ENCODE measurements at places on chromosomes 2 and 18. TPM values are rescaled to one million over a fixed set of nuclear protein-coding genes. Genes with fewer than 3 reads are reported as not detected.

DNA sequence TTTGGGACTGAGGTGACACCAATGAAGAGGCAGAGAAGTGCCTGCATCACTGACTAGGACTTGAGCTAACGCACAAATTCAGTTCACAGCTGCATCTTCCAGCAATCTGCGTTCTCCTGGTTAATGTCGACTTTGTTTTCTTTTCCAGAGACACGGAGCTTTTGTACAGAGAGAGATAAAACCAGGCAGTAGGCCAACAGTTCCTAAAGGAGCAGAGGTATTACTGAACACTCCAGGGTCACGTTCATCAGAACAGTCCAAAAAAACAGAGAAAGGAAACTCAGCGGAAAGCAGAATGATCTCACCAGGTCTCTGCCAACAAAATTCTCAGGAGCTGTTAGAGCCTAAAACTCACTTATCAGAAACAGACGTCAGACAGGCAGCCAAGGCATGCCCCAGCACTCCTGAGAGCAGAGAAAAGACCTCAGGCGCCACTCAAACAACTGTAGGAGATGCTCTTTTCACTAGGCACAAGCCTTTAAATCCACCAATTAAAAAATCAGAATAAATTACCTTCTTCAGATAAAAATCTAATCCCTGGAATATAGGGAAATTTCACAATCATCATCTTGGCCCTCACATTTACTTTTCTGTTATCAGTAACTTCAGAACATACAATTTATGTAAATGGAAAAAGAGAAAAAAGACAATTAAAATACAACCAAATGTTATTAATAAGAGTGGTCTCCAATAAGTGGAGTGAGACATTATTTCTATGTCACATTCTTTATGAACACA lies 95.9 kb upstream of the SPTBN1 start:
- DNase-seq, result no peak

- no peak for DNase-seq
Observed at GRCh38 chr2:171419333-171419732, 14.5 kb downstream of the METTL8 start.

DNA sequence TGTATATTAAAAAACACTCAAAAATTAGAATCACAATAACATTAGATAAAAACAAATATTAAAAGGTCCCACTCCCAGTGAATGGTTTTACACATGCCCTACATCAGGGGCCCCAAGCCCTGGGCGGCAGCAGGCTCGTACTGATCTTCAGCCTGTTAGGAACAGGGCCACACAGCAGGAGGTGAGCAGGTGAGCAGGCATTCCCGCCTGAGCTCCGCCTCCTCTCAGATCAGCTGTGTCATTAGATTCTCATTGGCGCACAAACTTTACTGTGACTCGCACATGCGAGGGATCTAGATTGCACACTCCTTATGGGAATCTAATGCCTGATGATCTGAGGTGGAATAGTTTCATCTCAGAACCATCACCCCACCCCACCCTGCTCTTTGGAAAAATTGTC lies 74.2 kb downstream of the MBD2 start:
- DNase-seq, result peak; percentile 57

- DNase-seq, result no peak
Observed at GRCh38 chr2:68772109-68772508, 37.5 kb downstream of the ARHGAP25 start.

DNA sequence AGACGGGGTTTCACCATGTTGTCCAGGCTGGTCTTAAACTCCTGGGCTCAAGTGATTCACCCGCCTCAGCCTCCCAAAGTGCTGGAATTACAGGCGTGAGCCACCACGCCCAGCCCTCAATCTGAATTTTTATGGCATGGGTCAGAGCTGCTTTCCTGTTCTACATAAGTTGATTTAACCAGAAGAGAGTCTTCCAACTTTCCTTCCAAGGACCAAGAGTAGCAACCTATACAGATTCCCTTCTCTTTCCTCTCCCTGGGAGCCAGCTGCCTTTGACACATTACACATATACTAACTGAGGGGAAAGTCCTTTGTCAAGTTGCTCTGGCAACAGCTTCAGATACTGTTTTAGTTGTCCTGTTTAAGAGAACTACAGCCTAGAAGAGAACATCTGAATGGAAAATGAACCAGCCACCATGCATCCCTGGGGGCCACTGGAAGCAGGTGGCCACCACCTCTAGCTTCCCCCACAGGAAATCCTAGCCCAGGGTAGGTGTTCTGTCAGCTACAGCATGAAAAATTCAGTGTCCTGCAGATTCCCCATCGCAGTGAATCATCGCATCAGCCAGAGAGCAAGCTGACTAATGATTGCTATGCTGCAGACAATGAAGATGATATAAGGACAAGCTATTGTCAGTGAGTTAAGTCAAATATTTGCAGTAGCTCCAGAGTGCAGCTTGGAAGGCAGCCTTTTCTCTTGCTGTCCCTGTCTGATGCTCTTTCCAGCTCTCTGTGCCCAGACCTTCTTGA lies 62.9 kb downstream of the POMC start:
- no peak for DNase-seq

GRCh38 chr2:10597956-10598355 lies 91.8 kb downstream of the NOL10 start:
- no peak for DNase-seq

- DNase-seq, result no peak
Observed at GRCh38 chr18:33652635-33653034, 74.6 kb downstream of the ASXL3 start.

DNA sequence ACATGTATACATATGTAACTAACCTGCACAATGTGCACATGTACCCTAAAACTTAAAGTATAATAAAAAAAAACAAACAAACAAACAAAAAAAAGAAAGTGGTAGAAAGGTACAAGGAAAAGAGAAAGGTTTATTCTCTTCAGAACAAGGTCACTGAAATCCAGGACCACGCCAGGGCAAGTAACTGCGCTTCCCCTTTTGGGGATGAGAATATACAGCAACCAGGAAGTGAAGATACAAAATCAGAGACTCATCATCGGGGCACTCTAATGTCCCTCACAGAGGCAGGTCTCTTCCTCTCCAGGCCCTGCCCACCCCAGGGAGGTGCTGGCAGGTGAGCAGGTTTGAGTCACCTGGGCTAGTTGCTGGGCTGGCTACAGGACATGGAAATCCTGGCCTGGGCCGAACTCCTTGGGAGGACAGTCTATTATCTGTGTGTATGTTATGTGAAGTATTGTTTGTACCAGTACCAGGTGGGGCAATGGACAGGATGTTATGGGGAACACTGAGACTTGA lies 100.4 kb upstream of the GPR45 start:
- DNase-seq, result no peak

- DNase-seq, result no peak
Observed at GRCh38 chr18:75198036-75198435, 10.9 kb downstream of the PTGR3 start.

CPS1 gene
- total RNA-seq, result 12.4 TPM

DNA sequence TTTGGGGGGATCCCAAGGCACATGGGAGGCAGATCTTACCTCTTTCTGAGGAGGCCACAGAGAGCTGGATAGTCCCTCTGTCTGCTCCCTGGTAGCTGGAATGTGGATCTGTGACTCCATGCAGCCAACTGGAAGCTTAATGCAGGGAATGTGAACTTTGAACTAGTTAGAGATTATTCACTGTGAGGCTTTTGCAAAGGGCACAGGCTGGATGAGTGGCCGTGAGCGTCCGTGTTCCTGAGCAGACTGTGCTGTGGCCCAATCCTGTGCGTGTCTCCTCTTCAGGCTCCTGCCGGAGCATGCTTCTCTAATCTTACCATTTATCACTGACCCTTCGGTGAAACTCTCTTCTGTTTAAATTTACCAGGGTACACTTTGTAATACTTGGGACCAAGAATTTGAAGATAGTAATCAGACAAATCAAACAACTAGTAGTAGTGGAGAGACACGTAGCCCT lies 187.6 kb downstream of the PTPRM start:
- no peak for DNase-seq

GRCh38 chr18:22560275-22560610 lies 142.5 kb upstream of the CTAGE1 start:
- DNase-seq, result no peak

ARHGEF4 gene
- total RNA-seq, result 12.6 TPM

GRCh38 chr2:128288781-128289180 lies 29.9 kb downstream of the HS6ST1 start:
- DNase-seq, result no peak

- peak; percentile 39 for DNase-seq
Observed at GRCh38 chr2:104746299-104746698, 107.6 kb upstream of the POU3F3 start.

PARD6G gene
- total RNA-seq, result 12.0 TPM

DNA sequence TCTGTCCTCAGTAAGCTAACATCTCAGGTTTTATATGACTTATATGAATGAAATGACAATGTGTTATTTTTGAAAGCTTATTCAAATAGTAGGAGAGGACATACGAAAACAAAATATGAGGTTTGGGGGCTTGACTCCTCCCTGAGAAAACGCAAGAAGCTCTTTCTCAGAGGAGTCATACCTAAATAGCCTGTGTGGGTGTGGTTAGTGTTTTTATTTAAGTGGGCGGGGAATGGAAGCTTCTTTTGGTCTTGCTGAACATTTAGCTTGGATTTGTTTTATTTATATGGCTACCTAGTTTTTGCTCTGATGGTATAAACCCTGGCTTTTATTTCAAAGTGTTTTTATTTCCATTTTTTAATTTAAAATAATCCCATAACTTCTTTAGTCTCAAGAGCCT lies 72.1 kb upstream of the DSG1 start:
- DNase-seq, result no peak

TGIF1 gene
- total RNA-seq, result 261 TPM

DNA sequence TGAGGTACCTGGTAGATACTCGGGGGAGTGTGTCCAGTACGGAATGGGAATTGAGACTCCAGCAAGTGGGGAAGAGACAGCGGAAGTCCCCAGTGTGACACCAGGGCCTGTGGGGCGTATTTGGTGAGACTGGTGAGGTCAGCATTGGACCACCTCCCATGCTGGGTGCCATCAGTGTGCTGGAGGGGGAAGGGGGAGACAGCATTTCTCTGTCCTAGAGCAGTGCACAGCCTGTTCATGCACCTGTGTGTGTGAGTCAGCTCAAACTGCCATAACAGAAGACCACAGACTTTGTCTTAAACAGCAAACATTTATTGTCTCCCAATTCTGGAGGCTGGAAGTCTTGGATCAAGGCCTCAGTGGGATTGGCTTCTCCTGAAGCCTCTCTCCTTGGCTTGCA lies 301.8 kb downstream of the GBX2 start:
- DNase-seq, result no peak

DNA sequence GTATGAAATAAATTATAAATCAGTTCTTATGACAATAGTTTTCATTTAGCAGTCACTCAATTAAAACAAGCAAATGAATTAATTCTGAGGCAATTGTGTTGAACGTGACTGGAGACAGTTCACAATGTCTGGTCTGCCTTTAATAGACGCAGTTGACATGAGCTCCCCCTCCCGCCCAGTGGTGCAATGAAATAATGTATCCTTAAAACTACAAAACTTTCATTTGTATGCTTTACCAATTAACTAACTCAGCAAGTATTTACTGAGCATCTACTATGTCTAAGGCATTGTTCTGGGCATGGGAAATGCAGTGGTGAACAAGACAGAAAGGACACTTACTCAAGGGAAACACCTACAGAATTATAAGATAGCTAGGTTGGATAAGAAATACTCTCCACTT lies 3.5 kb upstream of the DSC2 start:
- DNase-seq, result no peak

STRADB gene
- 40.5 TPM for total RNA-seq

CYP1B1 gene
- total RNA-seq, result 2.7 TPM

- DNase-seq, result no peak
Observed at GRCh38 chr2:237305579-237305978, 108.4 kb downstream of the COL6A3 start.
